ENCODE measurements at places on chromosomes 16 and 17. TPM values are rescaled to one million over a fixed set of nuclear protein-coding genes. Genes with fewer than 3 reads are reported as not detected.

The PRSS8 gene
- 1.2 TPM for total RNA-seq

The AHSP gene
- total RNA-seq, result not detected

The CBX8 gene
- 20.3 TPM for total RNA-seq

The POLR3E gene
- 27.3 TPM for total RNA-seq

The KRTAP3-3 gene
- total RNA-seq, result not detected

The KRTAP16-1 gene
- total RNA-seq, result not detected

The SYNGR3 gene
- total RNA-seq, result 8.3 TPM

The ABI3 gene
- total RNA-seq, result not detected

The CCDC200 gene
- not detected for total RNA-seq

The RASL10B gene
- total RNA-seq, result 0.13 TPM

The APRT gene
- 424 TPM for total RNA-seq

The GAST gene
- total RNA-seq, result not detected

The ZDHHC1 gene
- 5.9 TPM for total RNA-seq

The KRT35 gene
- not detected for total RNA-seq

The CX3CL1 gene
- total RNA-seq, result 0.19 TPM

The SEPTIN12 gene
- not detected for total RNA-seq

The KRTAP4-5 gene
- not detected for total RNA-seq

The CHD9NB gene
- total RNA-seq, result 0.96 TPM

The EFCAB3 gene
- total RNA-seq, result not detected

The NOG gene
- total RNA-seq, result 1.00 TPM

The KRT9 gene
- total RNA-seq, result not detected

The PLCG2 gene
- total RNA-seq, result 4.2 TPM

The INO80E gene
- 107 TPM for total RNA-seq

The LRRC37A2 gene
- 3.8 TPM for total RNA-seq
